ENCODE measurements at places on chromosomes 5 and 9. TPM values are rescaled to one million over a fixed set of nuclear protein-coding genes. Genes with fewer than 3 reads are reported as not detected.

Gene MTREX
- 98.8 TPM for total RNA-seq

Gene LHX3
- total RNA-seq = not detected

DNA sequence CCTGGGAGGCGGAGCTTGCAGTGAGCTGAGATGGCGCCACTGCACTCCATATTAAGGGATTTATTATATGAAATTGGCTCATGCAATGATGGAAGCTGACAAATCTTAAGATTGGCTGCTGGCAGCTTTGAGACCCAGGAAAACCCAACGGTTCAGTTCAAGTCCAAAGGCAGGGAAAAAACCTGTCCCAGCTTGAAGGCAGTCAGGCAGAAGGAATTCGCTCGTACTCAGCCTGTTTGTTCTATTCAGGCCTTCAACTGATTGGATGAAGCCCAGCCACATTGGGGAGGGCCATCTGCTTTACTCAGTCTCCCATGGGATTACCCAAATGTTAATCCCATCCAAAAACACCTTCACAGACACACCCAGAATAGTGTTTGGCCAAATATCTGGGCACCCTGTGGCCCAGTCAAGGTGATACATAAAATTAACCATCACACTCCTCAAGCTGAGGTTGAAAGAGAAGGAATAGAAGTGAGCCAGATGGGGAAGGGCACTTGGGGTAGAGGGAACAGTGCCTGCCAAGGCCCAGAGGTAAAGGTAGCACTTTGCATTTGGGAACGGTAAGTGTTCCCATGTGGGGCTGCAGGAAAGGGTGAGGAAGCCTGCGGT, 8.5 kb upstream of the ORM1 start:
- H3K36me3 ChIP-seq = no peaks in the 10 kb centered on the region
- no peak overlapping the region for H3K4me3 ChIP-seq
- H3K4me1 ChIP-seq = no peaks in the 10 kb centered on the region
- peaks cover 6% of the 10 kb centered on the region for H3K27me3 ChIP-seq

DNA sequence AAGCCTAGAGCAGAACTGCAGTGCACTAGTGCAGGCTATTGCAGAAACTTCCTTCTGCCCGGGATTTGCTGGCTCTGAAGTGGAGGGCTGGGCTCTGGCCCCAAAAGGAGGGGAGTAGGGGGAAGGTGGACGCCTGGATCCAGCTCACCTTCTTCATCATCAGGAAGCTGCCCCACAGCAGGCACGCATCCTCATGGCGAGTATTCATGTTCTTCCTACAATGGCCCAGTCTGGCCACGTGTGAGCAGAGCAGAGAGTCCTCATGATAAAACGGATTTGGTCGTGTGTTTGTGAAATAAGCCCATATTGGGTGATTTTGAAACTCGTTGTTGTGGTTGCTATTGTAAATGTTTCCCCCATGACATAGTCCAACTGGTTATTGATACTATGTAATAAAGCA, 8.2 kb upstream of the GLIPR2 start:
- no peak overlapping the region for H3K4me3 ChIP-seq
- DNase-seq = no peak
- H3K27ac ChIP-seq = no peak overlapping the region
- H3K36me3 ChIP-seq = no peaks in the 10 kb centered on the region
- peaks cover 14% of the 10 kb centered on the region for H3K4me1 ChIP-seq
- no peaks in the 10 kb centered on the region for H3K27me3 ChIP-seq

DNA sequence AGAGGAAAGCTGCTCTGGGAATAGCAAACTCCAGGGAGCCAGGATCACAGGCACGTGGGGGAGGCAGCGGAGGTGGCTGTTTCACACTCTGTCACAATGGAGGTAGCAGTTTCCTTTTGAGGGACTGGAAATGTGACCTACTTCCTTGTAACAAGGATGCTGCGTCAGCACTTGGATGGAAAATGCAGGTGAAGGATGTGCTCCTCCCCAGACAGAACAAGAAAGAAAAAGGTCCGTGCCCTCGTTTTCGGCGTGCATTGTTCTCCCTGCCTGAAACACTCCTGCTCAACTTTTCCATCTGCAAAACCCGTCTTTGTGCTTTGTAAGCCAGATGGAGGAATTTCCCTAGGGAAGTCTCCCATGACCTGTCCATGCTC, 55.1 kb upstream of the SH3PXD2B start:
- H3K4me3 ChIP-seq = no peak overlapping the region
- no peak overlapping the region for H3K27ac ChIP-seq
- no peak for DNase-seq
- no peaks in the 10 kb centered on the region for H3K4me1 ChIP-seq
- peaks cover 24% of the 10 kb centered on the region for H3K27me3 ChIP-seq

DNA sequence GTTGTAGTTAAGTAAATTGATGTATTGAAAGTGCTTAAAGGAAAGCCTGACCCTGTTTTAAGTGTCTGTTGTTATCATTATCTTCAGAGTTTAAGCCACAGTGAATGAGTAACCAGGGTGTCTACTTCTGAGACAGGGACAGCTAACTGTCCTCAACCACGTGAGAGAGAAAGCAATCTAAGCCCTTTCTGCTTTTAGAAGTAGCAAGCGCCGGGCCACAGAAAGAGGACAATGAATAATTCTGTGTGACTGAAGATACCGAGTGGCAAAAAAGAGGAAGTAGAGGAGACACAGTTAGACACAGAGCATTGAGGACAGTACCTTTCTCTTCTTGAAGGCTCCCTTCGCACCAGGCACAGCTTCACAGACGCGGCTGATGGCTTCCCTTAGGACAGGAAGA, 86.3 kb downstream of the S1PR3 start:
- no peaks in the 10 kb centered on the region for H3K36me3 ChIP-seq
- no peak overlapping the region for H3K27ac ChIP-seq
- no peak overlapping the region for H3K4me3 ChIP-seq

DNA sequence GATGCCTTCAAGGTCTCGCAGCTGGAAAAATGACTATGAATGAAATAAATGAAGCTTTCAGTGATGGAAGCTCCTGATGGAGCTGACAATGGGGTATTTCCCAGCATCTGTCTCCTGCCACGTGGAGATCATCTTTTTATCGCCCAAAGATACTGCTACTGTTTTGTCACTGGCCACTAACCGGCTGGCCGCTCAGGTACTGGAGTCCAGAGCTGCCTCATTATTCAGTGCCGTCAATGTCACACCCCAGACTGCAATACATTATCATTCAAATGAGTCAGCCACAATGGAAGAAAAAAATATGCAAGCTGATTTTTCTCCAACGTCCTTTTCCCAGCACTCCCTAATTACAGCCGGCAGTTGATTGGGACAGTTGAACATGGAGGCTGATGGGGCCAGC, 280.4 kb downstream of the ZSWIM6 start:
- no peak overlapping the region for H3K4me3 ChIP-seq
- H3K27me3 ChIP-seq = peaks cover 13% of the 10 kb centered on the region
- H3K27ac ChIP-seq = no peak overlapping the region
- no peak for DNase-seq
- H3K36me3 ChIP-seq = no peaks in the 10 kb centered on the region

DNA sequence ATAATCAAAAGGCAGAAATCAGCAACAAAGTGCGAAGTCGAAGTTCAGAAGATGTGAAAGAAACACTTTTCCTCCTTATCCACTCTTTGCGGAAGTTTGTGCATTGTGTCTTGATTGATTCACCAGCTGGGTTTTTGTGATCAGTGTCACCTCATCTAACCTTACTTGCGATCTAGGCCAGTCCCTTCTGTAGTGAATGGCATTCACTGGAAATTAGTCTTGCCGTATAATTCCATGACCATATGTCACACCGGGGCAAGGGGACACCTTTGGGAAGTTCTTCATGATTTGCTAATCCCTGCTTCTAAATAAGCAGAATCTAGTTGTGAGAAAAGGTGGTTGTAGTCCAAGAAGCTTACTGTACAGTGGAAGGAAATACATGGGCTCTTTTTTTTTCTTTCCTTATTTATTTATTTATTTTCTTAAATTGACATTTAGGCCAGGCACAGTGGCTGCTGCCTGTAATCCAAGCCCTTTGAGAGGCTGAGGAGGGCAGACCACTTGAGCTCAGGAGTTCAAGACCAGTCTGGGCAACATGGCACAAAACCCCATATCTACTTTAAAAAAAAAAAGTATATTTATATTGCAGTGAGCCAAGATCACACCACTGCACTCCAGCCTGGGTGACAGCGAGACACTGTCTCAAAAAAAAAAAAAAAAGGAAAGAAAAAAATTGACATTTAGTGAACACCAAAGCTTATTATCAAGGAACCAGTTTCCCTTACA, 7.8 kb downstream of the RAI14 start:
- DNase-seq = no peak
- peaks cover 10% of the 10 kb centered on the region for H3K27me3 ChIP-seq
- no peak overlapping the region for H3K27ac ChIP-seq
- no peaks in the 10 kb centered on the region for H3K36me3 ChIP-seq

DNA sequence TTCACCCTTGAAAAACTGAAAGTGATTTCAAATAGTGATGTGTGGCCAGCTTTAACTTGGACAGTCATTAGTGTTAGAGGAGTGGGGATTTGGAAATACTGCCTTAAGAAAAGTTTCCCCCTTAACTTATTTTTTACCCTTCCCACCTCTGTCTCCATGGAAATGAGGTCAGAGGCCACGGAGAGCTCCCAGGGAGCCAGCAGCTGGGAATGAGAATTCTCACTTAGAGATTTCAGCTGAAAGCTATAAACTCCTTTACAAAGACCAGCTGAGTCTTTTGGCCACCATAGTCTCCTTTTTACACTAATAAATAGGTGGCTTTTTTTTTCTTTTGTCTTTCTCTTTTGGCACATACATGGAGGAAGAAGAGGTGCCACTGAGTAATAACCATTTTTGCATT, 45.7 kb upstream of the PIK3R1 start:
- H3K36me3 ChIP-seq = no peaks in the 10 kb centered on the region
- H3K4me1 ChIP-seq = no peaks in the 10 kb centered on the region
- DNase-seq = no peak
- H3K27ac ChIP-seq = no peak overlapping the region
- no peak overlapping the region for H3K4me3 ChIP-seq

GRCh38 chr5:22596404-22596970, 256.7 kb downstream of the CDH12 start:
- H3K36me3 ChIP-seq = no peaks in the 10 kb centered on the region
- H3K4me3 ChIP-seq = no peak overlapping the region
- H3K27me3 ChIP-seq = no peaks in the 10 kb centered on the region
- no peak overlapping the region for H3K27ac ChIP-seq
- DNase-seq = no peak
- H3K4me1 ChIP-seq = no peaks in the 10 kb centered on the region

GRCh38 chr5:75234251-75234650, 2.4 kb downstream of the ANKRD31 start:
- H3K4me3 ChIP-seq = no peak overlapping the region
- H3K36me3 ChIP-seq = peaks cover 2% of the 10 kb centered on the region
- H3K27me3 ChIP-seq = peaks cover 4% of the 10 kb centered on the region
- H3K27ac ChIP-seq = no peak overlapping the region
- DNase-seq = no peak
- H3K4me1 ChIP-seq = peaks cover 9% of the 10 kb centered on the region

GRCh38 chr5:111016801-111017200, 54.7 kb upstream of the TSLP start:
- H3K27me3 ChIP-seq = no peaks in the 10 kb centered on the region
- DNase-seq = no peak
- no peaks in the 10 kb centered on the region for H3K36me3 ChIP-seq
- no peak overlapping the region for H3K27ac ChIP-seq
- no peaks in the 10 kb centered on the region for H3K4me1 ChIP-seq
- no peak overlapping the region for H3K4me3 ChIP-seq
